NCI-H1694 (cell line): ENCODE measurements at places on chromosomes 16 and 17.

DNA sequence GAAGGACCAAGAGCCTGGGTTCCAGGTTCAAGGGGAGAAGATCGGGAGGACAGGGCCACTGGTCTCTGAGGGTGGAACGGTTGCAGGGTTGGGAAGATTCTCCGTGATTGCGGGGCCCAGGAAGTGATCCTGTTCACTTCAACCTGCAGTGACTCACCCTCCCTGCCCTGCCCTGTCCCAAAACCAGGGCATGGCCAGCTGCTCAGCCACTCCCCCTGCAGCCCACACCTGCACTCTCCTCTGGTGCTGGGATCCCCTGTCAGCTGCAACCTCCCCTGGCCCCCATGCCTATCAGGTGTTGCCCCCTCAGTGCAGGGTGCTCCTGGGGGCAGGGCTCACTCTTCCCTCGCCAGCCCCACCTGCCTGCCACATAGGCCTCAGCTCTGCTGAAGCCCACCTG lies 1.1 kb downstream of the RUNDC3A start:
- DNase-seq, result no peak

DNA sequence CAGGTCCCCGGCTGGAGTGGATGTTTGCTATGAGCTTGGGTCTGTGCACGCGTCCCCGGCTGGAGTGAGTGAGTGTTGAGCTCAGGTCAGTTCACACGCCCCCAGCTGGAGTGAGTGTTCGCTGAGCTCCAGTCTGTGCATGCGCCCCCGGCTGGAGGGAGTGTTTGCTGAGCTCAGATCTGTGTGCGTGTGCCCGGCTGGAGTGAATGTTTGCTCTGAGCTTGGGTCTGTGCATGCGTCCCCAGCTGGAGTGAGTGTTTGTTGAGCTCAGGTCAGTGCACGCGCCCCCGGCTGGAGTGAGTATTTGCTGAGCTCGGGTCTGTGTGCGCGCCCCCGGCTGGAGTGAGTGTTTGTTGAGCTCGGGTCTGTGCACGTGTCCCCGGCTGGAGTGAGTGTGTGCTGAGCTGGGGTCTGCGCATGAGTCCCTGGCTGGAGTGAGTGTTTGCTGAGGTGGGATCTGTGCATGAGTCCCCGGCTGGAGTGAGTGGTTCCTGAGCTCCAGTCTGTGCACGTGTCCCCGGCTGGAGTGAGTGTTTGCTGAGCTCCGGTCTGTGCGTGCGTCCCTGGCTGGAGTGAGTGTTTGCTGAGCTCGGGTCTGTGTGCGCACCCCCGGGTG lies 284.2 kb downstream of the SNX29 start:
- no peak for DNase-seq

- DNase-seq, result no peak
Measured at GRCh38 chr16:62391940-62392339, 355.7 kb upstream of the CDH8 start.

DNA sequence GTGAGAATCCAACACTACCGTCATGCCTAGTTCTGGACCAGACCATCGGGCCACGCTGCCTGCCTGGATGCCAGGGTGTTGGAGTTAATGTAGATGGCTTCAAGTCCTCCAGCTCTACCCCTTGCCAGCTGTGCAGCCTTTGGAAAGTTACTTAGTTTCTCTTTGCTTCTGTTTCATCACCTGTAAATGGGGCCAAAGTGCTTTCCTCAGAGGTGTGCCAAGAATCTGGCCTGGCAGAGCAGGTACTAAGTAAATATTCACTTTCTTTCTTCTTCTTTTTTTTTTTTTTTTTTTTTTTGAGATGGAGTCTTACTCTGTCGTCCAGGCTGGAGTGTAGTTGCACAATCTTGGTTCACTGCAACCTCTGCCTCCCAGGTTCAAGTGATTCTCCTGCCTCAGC lies 159.5 kb upstream of the RPL38 start:
- no peak for DNase-seq
